ENCODE measurements at places on chromosomes 13 and 19.

DNA sequence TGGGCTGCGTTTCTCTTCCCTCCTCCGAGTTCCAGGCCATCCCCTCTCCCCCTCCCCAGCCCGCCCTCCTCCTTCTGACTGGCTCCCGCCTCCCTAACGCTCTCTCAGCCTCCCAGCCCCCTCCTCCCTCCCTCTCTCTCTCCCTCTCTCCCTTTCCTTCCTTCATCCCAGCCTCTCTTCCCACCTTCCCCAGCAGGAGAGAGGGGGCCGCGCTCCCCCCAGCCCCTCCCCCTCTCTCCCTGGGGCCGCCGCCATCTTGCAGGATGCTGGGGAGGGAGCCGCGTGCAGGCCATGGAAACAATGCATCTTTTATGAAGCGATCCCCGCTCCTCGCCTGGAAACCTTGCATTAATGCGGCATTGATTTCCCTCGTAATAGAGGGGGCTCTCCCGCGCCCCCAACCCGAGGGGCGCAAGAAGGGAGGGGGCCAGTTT is 42.6 kb upstream of the ADGRL1 start:
- peak; percentile 77 for DNase-seq

DNA sequence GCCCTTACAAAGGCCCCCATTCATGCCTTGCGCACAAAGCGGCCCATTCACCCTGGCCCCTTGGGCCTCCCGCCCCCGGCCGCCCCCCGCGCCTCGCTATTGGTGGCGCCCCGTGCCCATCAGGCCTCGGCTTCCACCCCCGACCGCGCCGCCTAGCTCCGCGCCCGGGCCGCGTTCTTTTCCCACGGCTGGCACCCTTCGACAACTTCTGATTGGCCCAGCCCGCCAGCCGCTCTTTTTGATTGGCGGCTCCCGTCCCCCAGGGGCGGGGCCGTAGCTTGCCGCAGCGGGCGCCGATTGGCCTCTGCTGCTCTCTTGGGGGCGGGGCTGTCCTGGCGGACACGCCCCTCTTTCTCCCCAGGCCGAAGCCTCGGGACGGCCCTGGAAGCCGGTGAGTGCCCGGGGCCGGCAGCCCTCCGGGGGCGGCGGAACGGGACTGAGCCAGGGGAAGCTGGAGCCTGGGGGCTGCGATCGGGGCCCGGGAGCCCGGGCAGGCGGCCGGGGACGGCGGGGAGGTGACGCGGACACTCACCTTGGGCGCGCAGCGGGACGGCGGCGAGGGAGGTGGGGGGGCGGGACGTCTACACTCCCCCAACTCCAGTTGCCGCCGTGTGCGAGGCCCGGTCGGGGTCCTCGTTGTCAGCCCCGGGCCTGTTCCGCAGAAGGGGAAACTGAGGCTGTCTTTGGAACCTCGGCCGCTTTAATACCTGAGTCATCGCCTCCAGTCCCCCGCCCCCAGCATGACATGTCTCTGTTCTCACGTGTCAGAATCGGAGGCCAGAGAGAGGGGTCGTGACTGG is at the start of gene MYH14:
Gene MYH14 (plus strand): TSS at position 342 of the 800 bp plus-strand sequence. CDS start 6,744 bp downstream, outside the sequence.
- DNase-seq = peak; percentile 71

DNA sequence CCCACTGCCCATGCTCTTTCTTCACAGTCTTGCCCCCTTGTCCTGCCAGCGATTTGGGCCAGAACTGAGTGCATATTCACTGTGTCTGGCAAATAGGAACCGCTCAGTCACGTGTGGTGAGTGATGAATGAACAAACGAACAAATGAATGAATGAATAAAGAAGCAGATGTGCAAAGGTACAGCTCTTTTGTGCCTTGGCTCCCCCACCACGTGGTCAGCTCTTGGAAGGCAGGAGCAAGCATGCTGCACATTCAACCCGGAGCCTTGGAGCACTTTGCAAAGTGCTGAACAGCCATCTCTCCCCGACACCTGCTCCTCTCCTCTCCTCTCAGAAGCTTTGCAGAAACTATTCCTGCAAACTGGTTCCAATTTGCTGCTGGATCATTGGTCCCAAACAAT is 52.4 kb downstream of the LATS2 start:
- no peak for DNase-seq

- DNase-seq = no peak
Observed at GRCh38 chr19:22619371-22619770, 14.8 kb upstream of the ZNF492 start.

- DNase-seq = no peak
Observed at GRCh38 chr19:13553880-13554400, 47.7 kb upstream of the CACNA1A start.

GRCh38 chr13:75479102-75479740 is 2.7 kb downstream of the TBC1D4 start:
- DNase-seq = no peak

DNA sequence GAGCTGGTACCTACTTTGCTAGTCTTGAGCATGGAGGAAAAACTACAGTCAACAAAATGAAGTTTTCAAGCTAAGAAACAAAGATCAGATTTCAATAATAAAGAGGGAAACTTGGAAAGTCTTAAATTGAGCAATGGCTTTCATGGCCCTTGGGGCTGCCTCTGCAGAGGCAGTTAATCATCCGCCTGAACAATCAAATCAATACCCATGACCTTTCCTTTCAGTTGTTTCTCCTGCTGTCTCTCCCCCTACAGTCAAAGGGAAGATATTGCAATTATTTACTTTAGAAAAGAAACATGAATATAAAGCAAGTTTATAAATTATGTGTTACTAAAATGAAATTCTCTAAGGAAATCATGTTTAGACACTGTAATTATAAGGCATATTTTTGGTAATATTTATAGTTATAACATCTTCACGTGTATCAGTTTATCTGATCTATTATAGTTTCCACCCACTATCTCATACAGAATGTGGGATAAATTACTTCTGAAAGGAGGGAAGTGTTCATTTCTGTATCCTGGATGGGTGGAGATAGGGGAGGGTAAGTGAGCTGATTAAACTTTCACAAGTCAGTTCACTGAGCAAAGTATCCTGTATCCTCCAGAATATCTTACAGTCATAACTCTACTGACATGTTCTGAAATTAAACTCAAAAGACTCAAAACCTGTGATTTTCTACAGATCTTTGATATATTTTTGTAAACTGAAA is 72.4 kb upstream of the TSC22D1 start:
- no peak for DNase-seq

DNA sequence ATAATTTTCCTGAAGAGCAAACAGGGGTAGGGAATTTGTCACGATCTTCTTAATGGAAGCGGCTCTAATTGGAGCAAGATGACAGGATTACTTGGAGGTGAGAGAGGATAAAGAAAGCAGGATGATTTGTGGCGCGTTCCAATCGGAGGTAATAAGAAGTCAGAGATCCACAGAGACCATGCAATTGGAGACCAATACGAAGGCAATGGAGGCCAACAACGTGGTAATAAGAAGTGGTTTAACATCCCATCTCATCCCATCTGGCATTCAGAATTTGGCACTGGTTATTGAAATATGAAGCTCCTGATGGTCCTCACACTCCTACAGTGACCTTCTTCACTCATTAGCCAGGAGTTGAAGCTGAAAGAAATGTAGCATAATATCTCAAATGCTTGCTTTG is 130.6 kb downstream of the DLEU7 start:
- no peak for DNase-seq

- DNase-seq = no peak
Observed at GRCh38 chr13:96844195-96844594, 150.1 kb downstream of the OXGR1 start.

GRCh38 chr13:31020996-31021395 is 88.5 kb downstream of the TEX26 start:
- DNase-seq = no peak

- DNase-seq = no peak
Observed at GRCh38 chr19:32241932-32242710, 103.3 kb upstream of the ZNF507 start.

Data from left renal pelvis (tissue), 4 donors.